ENCODE measurements at places on chromosomes 1 and 21.

DNA sequence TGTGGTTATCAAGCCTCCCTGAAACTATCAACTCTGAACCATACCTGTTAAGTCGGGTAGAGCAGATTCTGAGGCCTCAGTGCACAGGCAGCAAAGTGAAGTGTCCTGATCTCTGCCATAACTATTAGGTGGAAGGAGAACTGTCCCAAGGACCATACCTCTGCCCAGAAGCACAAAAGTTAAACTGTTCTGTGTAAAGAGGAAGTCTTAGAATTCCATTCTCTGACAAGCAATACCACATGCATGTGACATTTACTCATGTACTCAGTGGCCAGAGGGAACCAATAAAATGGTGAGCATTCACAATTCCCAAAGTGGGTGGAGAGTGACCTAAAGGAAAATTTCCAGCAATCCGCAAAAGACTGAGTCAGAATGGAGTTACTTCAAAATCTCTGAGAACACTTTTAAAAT is 61.0 kb downstream of the TOR3A start:
- H3K27ac ChIP-seq = peak overlapping the region; percentile 7
- H3K36me3 ChIP-seq = peaks cover 6% of the 10 kb centered on the region
- no peak for DNase-seq

GRCh38 chr21:46097336-46098293 is at the start of gene COL6A2:
TSS of gene COL6A2 (plus strand) at chr21:46098112.
- H3K27me3 ChIP-seq = peaks cover 51% of the 10 kb centered on the region
- no peaks in the 10 kb centered on the region for H3K36me3 ChIP-seq
- H3K4me1 ChIP-seq = peaks cover 5% of the 10 kb centered on the region
- no peak within 1 kb of the TSS for H3K27ac ChIP-seq
- peak within 1 kb of the TSS; percentile 63 for H3K4me3 ChIP-seq

GRCh38 chr1:174258148-174258550 is 98.8 kb downstream of the RABGAP1L start:
- H3K4me1 ChIP-seq = no peaks in the 10 kb centered on the region
- H3K36me3 ChIP-seq = peaks cover 4% of the 10 kb centered on the region
- no peaks in the 10 kb centered on the region for H3K27me3 ChIP-seq

GRCh38 chr21:34795548-34796180 is 126.9 kb downstream of the CLIC6 start:
- H3K36me3 ChIP-seq = peaks cover 41% of the 10 kb centered on the region
- no peak for DNase-seq
- H3K27ac ChIP-seq = no peak overlapping the region
- no peak overlapping the region for H3K4me3 ChIP-seq
- H3K4me1 ChIP-seq = no peaks in the 10 kb centered on the region

DNA sequence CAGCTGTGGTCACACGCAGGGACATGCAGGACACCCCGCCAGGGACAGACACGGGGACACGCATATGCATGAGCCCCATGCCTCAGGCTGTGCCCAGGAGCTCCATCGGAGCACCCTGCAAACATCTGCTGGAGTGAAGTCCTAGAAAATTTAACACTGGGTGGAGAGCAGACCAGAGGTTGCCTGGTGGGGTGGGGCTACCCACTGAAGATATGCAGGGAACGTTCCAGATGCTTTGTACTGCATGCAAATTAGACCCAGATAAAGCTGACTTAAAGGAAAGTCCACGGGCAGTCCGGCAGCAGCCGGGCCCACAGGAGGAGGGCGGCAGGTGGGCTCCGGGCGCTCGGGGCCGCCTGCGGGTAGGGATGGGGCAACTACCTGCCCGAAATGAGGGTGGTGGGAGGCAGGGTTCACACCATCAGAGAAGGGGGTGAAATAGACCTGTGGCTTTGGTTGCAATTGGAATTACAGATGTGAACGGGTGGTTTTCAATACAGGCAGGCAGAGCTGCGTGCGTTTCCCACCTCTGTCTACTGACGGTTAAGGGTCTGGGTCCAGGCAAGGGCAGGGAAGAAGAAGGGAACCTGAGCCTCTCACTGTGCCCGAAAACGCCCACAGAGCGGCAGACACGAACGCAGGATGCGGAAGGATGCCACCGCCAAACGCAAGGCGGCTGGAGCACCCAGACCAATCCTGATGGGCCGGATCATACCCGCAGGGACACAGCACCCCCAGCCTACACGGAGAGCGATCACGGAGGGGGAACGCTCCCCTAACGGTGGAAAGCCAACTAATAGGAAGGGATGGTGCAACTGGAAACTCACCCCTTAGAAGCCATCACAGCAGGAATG is 21.0 kb downstream of the CFAP74 start:
- H3K27me3 ChIP-seq = peaks cover 11% of the 10 kb centered on the region
- H3K4me3 ChIP-seq = no peak overlapping the region
- H3K27ac ChIP-seq = no peak overlapping the region
- DNase-seq = no peak

DNA sequence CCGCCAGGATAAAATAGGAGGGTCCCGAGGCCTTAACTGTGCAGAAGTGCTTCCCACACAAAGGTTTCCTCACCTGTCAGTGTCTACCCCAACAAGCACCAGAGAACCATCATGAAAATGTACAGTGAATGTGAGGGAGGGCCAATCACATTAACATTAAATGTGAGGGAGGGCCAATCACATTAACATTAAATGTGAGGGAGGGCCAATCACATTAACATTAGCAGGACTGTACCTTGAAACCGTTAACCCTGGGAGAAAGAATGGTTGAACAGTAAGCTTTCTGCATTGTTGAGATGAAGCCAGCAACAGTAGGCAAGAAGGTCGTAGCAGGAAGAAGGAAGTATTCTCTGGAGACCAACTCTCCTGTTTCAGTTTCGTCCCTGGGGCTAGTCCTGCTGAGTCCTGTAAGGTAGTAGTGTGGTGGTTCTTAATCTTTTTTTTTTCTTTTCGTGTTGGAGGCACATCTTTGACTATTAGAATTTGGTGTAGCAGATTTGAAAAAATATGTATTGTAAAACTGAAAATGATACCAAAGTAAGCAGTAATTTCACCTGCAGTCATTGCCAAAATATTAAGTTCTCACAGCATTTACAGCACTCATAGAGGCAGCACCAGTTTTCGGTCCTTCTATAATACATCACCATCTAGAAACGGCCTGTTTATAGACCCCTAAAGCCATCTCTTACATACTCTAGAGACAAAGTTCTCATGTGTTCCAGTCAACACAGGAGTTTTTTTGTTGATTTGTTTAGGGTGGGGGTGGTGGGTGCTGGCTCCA is 98.6 kb upstream of the PPP2R5A start:
- peaks cover 14% of the 10 kb centered on the region for H3K27me3 ChIP-seq
- H3K4me3 ChIP-seq = peak overlapping the region; percentile 43
- peaks cover 5% of the 10 kb centered on the region for H3K36me3 ChIP-seq
- peak; percentile 53 for DNase-seq
- H3K4me1 ChIP-seq = peaks cover 52% of the 10 kb centered on the region
- H3K27ac ChIP-seq = peak overlapping the region; percentile 87

- H3K27ac ChIP-seq = peak within 1 kb of the TSS; percentile 93
- H3K4me1 ChIP-seq = peaks cover 64% of the 10 kb centered on the region
- H3K4me3 ChIP-seq = peak within 1 kb of the TSS; percentile 99
- DNase-seq = peak; percentile 100
- H3K36me3 ChIP-seq = peaks cover 47% of the 10 kb centered on the region
These were observed at the start of the genes S100PBP and YARS1 for GRCh38 chr1:32817159-32817814. TSS of gene S100PBP (plus strand) at chr1:32817653. CDS start at chr1:32826100, 8,447 bp downstream. TSS of gene YARS1 (minus strand) at chr1:32817358. CDS start at chr1:32817244, 114 bp downstream.

DNA sequence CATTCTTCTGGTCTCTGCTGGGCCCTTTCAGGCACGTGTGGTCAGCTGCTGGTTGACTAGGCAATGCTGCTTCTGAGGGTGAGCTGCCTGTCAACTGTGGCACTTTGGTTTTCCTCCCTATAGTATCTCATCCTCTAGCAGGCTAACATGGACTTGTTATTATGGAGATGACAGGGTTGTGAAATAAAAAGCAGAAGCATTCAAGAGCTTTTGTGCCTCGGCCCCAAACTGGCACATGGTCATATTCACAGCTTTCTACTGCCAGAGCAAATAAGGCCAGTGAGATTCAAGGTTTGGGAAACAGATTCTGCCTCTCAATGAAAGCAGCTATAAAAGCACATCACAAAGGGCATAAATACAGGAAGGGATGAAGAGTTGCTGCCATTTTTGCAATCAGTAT is 1.6 kb upstream of the ZNF124 start:
- no peak overlapping the region for H3K4me3 ChIP-seq
- peaks cover 13% of the 10 kb centered on the region for H3K4me1 ChIP-seq
- no peak overlapping the region for H3K27ac ChIP-seq
- H3K27me3 ChIP-seq = no peaks in the 10 kb centered on the region

- H3K4me3 ChIP-seq = no peak overlapping the region
- no peak overlapping the region for H3K27ac ChIP-seq
- H3K4me1 ChIP-seq = no peaks in the 10 kb centered on the region
- peaks cover 4% of the 10 kb centered on the region for H3K36me3 ChIP-seq
These were observed 112.4 kb downstream of the PIK3R3 start for GRCh38 chr1:46020010-46020409.

DNA sequence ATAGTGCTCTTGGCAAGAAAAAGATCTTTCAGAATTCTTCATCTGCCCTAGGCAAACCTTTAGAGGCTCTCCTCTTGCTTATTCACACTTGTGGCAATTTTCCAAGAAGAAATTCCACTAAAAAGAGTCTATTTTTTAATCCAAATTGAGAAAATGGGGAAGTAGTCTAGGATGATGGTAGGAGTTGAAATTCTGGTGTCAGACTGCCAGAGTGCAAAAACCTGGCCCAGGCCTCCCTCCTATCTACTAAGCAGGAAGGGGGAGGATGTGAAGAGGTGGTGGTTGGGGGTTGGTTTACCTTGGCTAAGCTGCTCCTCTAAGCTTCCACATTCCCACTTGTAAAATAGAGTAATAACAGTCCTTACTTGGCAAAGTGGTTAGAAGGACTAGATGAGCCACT is 120.6 kb upstream of the KCNJ15 start:
- no peaks in the 10 kb centered on the region for H3K4me1 ChIP-seq
- peaks cover 8% of the 10 kb centered on the region for H3K27me3 ChIP-seq
- H3K4me3 ChIP-seq = no peak overlapping the region
- H3K27ac ChIP-seq = no peak overlapping the region
- H3K36me3 ChIP-seq = no peaks in the 10 kb centered on the region
- DNase-seq = no peak

- no peak overlapping the region for H3K27ac ChIP-seq
- H3K27me3 ChIP-seq = peaks cover 37% of the 10 kb centered on the region
- peak; percentile 44 for DNase-seq
- peaks cover 13% of the 10 kb centered on the region for H3K4me1 ChIP-seq
These were observed 848 bp downstream of the DNM3 start for GRCh38 chr1:171841931-171842761.

DNA sequence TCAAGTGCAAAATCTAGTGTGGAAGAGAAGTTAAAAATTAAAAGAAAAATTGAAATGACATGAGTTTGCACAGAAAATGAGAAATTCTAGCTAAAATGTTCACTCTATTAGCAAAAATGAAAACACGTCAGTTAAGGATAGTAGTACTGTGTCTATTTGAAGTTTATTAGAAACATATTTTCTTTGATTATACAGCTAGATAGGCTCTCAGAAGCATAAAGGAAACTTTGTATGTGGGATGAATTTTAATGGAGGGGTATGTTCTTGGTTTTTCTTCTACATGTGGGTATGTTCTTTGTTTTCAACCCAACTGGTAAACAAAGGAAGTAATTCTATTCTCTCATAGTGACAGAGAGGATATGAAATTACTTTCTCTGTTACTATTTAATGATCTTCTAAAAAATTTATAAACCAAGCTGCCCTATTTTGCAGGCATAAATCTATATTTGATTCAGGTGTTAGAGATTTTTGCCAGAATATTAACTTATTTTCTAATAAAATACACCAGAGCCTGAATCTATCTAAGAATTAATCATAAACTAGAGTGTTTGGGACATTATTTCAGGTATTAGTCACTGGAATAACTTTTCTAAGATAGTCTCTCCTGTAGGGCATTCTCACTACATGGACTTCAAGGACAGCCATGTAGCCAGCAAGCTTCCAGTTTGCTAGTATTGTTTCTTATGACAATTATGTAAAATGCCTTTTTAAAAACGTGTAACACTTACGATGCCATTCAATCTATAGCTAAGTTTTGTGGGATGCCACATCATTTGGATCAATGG is 15.8 kb downstream of the GPSM2 start:
- no peaks in the 10 kb centered on the region for H3K4me1 ChIP-seq
- no peak overlapping the region for H3K4me3 ChIP-seq
- no peak for DNase-seq
- peaks cover 2% of the 10 kb centered on the region for H3K36me3 ChIP-seq
- no peaks in the 10 kb centered on the region for H3K27me3 ChIP-seq

- H3K4me3 ChIP-seq = no peak overlapping the region
- no peak overlapping the region for H3K27ac ChIP-seq
- H3K4me1 ChIP-seq = no peaks in the 10 kb centered on the region
- H3K27me3 ChIP-seq = no peaks in the 10 kb centered on the region
These were observed 502.2 kb upstream of the PRMT6 start for GRCh38 chr1:106554294-106554693.

GRCh38 chr1:145871994-145872924 is 13.4 kb upstream of the PIAS3 start:
- peak overlapping the region; percentile 62 for H3K4me3 ChIP-seq
- no peak overlapping the region for H3K27ac ChIP-seq

- H3K36me3 ChIP-seq = peaks cover 5% of the 10 kb centered on the region
- H3K4me3 ChIP-seq = peak overlapping the region; percentile 11
- H3K4me1 ChIP-seq = peaks cover 73% of the 10 kb centered on the region
- peak overlapping the region; percentile 52 for H3K27ac ChIP-seq
- H3K27me3 ChIP-seq = no peaks in the 10 kb centered on the region
These were observed 41.1 kb upstream of the DUSP10 start for GRCh38 chr1:221782970-221783369.

- H3K36me3 ChIP-seq = no peaks in the 10 kb centered on the region
- H3K4me3 ChIP-seq = no peak overlapping the region
- H3K4me1 ChIP-seq = no peaks in the 10 kb centered on the region
- no peak overlapping the region for H3K27ac ChIP-seq
- H3K27me3 ChIP-seq = peaks cover 14% of the 10 kb centered on the region
These were observed 61.8 kb upstream of the TTLL7 start for GRCh38 chr1:84060781-84061180.

GRCh38 chr1:87226341-87226760 is 102.3 kb upstream of the LMO4 start:
- no peak overlapping the region for H3K27ac ChIP-seq
- peaks cover 4% of the 10 kb centered on the region for H3K27me3 ChIP-seq
- no peaks in the 10 kb centered on the region for H3K4me1 ChIP-seq

DNA sequence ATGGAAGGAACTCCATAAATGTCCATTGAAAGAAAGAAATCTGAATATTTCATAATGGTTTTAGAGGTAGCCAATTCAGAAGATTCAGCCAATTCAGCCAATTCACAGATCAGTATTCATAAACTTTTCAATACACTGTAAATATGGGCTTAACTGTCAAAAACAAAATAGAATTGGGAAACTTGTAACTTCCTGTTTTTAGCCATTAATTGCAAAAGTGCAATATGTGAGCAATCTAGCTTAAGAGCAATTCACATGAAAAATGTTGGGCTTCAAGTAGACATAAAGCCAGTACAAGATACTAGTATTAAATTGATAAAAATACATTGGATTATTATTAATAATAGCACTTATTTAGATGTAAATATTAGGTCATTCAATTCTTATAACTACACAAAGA is 27.5 kb upstream of the PLPPR4 start:
- no peak for DNase-seq
- H3K36me3 ChIP-seq = no peaks in the 10 kb centered on the region
- H3K27ac ChIP-seq = no peak overlapping the region
- H3K27me3 ChIP-seq = no peaks in the 10 kb centered on the region

- H3K27me3 ChIP-seq = peaks cover 4% of the 10 kb centered on the region
- no peak overlapping the region for H3K27ac ChIP-seq
- H3K4me1 ChIP-seq = no peaks in the 10 kb centered on the region
- no peak for DNase-seq
- H3K36me3 ChIP-seq = no peaks in the 10 kb centered on the region
These were observed 683.0 kb downstream of the MATN1 start for GRCh38 chr1:30040081-30041019.

Data from activated naive CD4-positive, alpha-beta T cell treated with anti-CD3 and anti-CD28 coated beads, Interleukin-2, amount 10 ng/mL, durations not matched to agents 7 days and 5 days (primary cell).